ENCODE measurements at places on chromosomes 2 and 18.

- DNase-seq = no peak
Observed at GRCh38 chr2:215921895-215922294, 91.5 kb downstream of the MREG start.

- DNase-seq = no peak
Observed at GRCh38 chr18:58915995-58916394, 51.3 kb downstream of the ZNF532 start.

DNA sequence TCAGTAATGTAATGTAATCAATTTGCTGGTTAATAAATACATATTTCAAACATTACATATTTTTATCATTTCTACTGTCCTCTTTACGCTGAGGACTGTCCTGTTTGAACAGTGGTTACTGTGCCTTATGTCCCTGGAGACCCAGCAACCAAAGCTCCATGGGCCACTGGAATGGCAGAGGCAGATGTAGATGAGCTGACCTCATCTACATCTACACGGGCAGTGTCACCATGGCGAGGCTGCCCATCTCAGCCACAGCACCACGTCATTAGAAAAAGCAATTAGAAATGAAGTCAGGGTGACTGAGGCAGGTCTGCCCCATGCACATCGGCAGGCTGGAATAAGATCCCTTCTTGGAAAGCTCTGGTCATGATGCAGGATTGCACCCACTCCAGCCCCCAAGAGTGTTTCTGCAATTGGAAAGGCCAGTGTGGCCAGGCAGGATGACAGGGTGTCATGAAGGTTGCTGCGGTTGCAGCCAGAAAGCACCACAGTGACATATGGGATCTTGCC is 237.5 kb downstream of the NDUFA10 start:
- no peak for DNase-seq

DNA sequence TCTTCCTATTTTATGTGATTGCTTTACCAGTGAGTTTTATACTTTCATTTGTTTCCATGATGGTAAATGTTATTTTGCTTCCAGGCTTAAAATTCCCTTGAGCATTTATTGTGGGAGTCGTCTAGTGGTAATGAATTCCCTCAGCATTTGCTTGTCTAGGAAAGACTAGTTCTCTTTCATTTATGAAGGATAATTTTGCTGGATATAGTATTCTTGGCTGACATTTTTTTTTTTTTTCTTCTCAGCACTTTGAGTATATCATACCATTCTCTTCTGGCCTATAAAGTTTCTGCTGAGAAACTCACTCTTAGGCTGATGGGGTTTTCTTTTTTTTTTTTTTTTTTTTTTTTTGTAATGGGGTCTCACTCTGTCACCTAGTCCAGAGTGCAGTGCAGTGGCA is 99.1 kb downstream of the EDAR start:
- DNase-seq = no peak

DNA sequence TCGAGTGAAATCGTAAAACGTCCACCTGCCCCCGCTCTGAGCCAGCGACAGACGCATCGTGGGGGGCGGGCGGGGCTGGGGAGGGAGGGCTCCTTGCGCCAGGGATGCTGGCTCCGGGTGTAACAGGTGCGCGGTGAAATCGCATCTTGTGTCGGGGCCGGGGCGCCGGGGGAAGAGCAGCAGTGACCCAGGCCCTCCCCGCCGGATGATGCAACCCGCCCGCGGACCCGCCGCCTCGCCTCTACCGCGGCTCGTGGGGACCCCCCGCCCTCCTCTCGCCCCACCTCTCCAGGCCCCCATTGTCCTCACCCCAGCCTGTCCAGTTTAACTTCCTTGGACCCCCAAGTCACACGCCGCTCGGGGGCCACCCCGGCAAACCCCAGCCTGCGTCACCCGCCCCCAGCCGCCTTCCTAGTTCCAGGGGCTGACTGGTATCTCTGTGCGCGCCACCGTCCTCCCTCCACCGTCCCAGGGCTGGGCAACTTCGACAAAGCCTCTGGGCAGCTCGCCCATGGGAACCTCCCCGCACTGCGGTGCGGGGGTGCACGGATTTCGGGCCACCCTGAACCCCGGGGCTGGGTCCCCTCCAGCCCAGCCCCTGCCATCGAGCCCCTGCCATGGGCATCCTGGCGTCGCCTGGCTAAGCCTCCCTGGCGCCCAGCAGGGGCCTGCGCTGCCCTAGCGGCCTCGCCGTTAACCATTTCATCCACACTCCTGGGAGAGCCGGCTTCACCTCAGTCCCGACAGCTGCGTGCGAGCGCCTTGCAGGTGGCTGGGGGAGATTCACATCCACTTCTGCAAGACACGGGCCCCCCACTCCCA is 799 bp upstream of the KIF1A start:
- peak; percentile 93 for DNase-seq

DNA sequence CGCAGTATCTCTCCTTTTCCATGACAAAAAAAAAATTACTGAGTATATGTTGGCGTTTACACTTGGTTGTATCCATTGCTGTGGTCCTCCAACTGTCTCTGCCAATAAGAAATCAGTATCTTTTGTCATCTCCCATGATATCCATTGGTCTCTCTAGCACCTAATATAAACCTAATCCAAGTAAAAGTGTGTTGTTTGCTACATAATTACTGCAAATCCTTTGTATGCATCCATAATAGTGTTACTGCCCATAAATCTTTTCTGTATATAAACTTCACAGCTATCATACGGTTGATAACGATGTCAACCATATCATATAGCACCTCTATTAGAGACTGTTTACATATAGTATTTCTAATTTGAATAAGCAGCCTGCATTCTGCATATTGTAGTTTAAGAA is 226.9 kb downstream of the AGPS start:
- DNase-seq = peak; percentile 47

- no peak for DNase-seq
Observed at GRCh38 chr2:66456183-66457041, 21.5 kb downstream of the MEIS1 start.

DNA sequence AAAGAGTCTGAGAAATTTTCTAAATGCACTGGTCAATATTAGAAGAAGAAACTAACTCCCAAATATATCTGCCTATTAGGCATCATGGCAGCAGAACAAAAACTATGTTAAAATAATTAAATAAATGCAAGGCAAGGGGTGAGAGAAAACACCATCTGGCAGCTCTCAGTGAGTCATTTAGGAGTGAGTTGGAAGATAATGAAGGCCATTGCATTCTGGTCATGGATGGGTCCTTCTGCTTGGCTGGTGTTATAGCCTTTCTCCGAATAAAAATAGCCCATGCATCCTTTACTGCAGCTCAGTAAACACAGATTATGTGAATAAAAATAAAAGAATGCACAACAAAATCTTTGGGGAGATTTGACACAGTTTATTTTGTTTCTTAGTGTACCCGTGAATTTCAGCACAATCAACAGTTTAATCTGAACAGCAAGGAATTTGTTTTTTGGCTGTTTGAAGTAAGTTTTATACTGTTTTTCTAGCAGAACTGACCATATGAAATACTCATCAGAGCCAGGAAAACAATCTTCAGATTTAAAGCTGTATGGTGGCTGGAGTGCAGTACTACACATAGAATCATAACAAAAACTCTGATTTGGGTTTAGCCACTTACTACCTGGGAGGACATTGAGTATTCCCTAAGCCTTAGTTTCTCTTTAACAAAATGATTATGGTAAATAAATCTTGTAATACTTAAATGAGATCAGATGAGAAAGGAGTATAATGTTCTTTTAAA is 225.1 kb upstream of the ITGA4 start:
- no peak for DNase-seq
